Occipital lobe (tissue), 3 donors: ENCODE measurements at places on chromosomes 5 and 9.
A peak's percentile ranks its signal among the peaks of the same experiment; 100 is the strongest.

DNA sequence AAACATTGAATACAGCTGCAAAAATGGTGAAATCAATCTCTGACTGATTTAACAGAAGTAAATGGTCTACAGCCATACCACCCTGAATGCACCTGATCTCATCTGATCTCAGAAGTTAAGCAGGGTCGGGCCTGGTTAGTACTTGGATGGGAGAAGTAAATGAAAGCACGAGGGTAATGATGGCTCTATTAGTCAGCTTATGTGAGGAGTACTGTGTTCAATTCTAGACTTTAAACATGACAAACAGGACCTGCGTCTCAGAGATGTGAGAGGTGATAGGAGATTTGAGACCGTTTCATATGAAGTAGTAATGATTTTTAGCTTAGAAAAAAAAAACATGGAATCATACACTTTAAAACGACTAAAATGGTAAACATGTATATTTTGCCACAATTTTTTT lies 77.1 kb upstream of the SUSD1 start:
- no peak for DNase-seq

- no peak for DNase-seq
Measured at GRCh38 chr5:31417512-31417911, 114.4 kb downstream of the DROSHA start.

DNA sequence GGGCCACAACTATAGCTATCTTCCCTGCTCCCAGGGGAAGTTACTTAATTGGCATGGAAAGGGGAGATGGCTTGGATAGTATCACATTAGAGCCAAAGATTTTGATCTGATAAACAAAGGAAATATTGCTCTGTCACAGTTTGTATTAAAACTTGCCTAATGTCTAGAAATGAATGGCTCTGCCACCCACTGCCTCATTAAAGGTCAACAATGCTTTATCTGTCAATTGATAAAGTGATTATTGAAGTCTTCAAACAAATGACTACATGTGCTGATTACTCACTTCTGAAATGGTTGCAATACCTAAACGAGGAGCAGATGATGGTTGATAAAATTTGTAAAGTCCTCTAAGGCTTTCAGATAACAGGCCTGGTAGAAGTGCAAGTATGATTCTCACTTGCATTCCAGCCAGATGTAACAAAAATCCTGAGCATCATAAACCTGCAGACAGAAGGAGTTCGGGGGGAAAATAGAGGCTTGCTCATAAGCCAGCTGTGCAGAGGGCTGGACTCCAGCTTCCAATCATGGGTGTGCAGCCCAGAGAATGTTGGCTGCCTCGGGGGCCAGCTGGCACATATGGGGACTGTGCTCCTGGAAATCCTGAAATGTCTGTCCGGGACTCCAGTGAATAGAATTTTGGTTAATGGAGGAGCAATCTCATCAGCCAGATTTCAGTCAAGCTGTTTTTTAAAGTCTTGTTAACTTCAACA lies 200.5 kb upstream of the SLC27A6 start:
- DNase-seq: no peak

- DNase-seq: no peak
Measured at GRCh38 chr5:76610196-76610595, 13.0 kb downstream of the F2RL2 start.

DNA sequence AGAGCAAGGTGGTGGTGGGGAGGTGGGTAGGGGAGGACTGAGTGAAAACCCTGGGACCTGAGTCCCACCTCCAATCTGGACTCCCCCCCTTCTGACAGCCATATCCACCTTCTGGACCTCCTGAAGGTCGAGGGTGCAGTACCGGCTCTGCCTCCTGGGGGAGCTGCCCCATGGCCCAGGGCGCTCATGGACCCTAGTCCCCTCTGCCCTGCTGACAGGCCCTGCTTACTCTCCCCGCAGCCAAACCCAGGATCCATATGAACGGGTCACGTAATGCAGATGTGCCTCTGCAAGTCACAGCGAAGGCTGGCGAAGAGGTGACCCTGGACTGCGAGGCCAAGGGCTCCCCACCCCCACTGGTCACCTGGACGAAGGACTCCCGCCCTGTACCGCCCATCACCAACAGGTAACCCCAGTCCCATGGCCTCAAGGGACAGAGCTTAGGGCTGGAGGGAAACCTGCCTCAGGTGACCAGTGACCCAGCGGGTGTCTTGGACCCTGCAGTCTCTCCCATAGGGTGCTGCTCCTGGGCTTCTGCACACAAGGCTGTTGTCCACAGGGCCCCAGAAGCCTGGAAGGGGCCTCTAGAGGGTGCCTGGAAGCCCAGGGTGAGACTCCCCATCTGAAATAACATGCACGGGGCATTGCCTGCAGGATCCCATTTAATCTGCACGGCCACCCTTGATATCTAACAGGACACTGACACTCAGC lies 61.7 kb downstream of the HMCN2 start:
- DNase-seq: no peak

DNA sequence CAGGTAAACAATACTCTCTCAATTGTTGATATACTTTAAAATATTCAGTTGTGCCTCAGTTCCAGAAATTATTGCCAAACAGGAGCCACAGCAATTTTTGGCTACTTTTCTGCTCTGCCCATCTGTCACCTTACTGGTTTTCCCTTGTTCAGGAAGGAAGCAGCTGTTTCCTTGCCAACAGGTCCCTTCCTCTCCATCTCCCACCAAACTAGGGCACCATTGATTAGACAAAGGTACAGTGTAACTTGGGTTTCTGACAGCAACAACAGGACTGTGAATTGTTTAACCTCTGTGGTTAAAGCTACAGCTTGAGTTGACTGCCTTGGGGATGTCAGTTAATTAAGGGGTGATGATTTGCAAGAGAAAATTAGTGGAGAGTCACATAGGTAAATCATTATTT lies 76.9 kb downstream of the PIP5K1B start:
- DNase-seq: no peak

GRCh38 chr9:136238342-136238732 lies 7.3 kb downstream of the QSOX2 start:
- no peak for DNase-seq

DNA sequence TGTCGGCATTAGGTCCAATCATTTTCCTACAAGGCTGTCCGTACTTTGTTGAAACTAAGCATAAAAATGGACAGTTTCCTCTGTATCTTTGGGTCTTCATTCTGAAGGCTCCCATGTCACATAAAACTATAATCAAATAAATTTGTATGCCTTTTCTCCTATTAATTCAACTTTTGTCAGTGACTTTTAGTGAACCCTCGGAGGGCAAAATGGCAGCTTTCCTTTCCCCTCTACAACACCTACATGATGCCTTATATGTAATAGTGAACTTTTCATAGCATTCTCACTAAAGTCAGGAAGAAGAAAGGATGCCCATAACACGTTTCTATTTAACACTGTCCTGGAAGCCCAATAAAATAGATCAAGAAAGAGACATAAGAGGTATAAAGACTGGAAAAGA lies 5.1 kb upstream of the AGXT2 start:
- no peak for DNase-seq

DNA sequence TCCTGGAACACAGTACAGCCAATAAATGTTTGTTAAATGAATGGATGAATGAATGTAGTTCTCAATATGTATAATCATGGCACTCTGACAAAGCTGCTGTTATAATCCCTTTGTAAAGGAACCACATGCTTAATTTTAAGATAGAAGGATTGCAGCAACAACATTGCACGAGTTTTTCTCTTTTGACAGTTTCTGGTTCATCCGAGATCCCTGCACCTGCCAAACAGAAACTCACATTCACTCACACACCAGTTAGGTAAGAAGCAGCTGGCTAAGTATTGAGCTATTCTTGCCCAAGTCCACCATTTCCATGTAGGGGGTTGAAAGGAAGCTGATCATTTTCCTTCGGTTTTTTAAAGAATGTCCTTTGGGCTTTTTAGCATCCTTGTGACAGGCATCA lies 133.7 kb upstream of the MAP1B start:
- DNase-seq: no peak

DNA sequence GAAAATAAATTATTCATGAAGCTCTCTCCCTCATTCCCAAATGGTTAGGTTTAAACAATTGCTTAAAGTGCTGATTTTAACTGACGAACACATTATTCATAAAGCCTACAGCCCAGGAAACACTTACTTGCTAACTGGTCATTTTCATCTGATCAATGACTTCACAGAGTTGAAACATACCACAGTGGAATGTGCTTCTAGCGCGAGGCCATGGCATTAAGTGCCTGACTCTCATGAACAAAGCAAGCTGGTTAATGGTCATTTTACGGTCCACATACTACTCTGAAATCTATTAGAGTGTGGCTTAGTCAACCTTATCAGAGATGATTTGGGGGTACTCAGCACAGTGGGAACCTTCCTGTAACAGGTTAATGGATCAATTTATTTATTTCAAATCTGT lies 114.6 kb downstream of the MED27 start:
- no peak for DNase-seq

- DNase-seq: no peak
Measured at GRCh38 chr5:135315386-135315785, 83.6 kb downstream of the MACROH2A1 start.

- no peak for DNase-seq
Measured at GRCh38 chr5:60972231-60972630, 27.2 kb downstream of the NDUFAF2 start.

DNA sequence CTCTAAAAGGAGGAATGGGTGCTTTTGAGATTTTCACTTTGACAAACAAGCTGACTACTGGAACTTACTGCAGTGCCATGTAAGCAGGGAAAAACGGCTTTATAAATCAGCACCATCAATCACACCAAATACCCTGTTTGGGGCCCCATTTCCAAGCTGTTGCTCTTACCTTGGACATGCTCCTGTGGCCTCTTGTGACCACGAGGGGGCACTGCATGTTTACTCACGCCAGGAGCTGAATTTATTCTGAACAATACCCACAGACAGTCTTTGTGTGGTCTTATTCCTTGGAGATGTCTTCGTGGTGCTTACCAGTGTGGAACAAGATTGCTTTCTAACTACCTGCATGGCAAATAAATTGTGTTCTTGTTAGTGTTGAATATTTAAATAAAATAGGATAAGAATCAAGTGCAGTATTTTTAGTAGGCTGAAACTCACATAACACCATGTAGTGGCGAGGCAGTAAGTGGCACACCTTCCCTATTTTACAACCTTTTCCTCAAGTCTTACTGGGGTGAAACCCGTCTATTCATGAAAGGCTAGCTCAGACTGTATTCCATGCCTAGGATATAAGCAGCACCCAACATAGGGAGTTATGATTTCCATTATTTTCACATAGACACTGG lies 155.5 kb upstream of the NMUR2 start:
- peak; percentile 28 for DNase-seq

DNA sequence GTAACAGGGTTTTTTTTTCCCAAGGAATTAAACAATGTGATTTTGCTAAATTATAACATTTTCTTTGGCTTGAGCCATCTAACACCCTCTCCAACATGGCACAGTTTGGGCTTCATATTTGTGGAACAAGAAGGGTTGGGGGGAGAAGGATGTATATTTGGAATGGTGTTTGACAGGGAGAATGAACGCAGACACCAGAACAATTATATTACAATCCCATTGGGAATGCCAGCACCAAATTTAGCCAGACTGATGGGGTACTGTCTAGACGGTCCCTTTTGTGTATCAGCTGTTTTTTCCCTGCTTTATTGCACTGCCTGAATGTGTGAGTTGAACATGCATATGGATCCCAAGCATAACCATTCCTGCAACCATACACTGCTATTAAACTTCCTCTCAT lies 130.9 kb upstream of the TMEM161B start:
- no peak for DNase-seq

DNA sequence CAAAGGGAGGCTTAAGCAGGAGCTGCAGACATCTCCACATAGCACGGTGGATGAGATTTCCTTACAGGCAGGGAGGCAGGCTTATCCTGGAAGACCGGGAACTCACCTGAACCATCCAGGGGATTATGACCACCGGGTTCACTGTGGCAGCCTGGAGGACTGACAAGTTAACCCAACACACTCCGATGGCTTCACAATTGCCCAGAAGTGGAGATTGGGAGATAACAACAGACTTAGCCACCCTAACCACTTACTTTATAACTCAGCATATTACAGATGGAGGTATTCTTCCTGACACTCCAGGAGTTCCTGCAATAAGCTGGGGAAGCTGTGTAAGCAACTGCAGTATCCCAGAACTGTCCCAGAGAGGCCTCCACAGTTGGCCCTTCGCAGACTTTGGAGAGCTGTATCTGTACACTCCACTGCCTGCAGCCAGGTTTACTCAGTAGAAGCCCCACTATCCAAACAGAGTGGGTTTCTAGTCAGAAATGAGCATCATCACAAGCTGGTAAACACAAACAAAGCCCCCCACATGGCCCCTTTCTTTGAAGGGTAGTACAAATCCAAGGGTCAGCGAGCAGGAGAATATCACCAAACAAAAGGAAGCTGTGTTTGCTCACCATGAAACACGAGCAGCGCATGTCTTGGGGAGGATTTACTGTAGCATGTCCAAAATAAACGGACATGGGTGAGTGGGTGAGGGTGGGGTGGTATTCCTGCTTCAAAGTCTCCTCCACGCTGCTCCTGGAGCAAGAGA lies 462.2 kb downstream of the RASEF start:
- no peak for DNase-seq
